ENCODE measurements at places on chromosomes 12 and 14.

DNA sequence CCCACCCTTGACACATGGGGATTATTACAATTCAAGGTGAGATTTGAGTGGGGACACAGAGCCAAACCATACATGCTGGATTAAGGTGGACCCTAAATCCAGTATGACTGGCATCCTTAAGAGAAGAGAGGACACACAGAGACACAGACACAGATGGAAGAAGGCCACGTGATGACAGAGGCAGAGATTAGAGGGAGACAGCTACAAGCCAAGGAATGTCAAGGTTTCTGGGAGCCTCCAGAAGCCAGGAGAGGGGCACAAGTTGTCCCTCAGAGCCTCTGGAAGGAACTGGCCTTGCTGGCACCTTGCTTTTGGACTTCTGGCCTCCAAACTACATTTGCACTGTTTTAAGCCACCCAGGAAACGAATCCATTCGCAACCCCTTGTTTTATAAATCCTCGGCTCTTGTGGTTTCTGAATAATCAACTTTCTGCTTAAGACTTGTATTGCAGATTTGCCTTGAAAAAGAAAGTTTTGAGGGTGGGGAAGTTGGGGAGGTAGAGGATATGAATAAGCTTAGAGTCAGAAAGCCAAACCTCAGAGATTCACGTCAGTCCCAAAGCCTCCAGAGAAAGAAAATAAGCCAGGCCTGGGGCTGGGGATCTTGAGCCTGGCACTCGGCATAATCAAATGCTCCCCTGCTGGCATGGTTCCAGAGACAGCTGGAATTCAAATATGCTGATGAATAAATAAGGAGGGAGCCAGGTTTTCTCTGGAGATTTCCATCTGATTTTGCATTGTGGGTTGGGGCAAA lies 224.2 kb upstream of the PWP1 start:
- peak; percentile 76 for DNase-seq

DNA sequence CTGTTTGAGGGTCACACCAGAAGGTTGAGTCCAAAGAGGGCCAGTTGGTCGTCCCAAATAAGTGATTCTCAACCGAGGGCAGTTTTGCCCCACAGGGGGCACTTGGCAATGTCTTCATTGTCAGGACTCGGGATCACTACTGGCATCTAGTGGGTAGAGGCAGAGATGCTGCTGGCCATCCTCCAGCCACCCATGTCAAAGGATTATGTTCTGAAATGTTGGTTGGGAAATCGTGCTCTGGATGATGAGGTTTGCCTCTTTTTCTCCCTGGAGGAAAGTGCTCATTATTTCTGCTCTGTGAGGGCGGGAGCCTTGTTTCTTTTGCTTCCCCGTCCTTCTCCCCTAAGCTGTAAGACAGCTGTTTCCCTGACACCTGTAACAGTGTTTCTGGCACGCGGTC lies 3.6 kb downstream of the ZNF839 start:
- DNase-seq: peak; percentile 88

- no peak for DNase-seq
These were observed 49.5 kb upstream of the FOXN3 start for GRCh38 chr14:89466484-89466883.

GRCh38 chr12:39393179-39393578 lies 49.7 kb downstream of the KIF21A start:
- no peak for DNase-seq

DNA sequence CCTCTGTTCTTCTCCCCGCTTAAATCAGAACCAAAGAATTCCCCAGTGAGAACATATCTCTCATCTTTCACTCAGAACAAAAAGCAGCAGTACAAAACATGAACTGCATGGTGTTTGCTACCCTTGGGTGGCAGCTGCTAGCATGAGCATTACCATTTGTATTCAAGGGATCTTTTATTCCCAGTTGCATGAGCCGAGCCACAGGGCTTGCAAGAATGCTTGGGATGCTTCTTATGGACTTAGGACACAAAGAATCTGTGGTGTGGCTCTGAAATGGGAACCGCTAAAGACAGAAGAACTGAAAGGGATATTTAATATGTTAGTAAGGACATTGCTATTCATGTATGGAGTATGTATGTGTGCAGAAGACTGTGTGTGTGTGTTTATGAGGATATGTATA lies 190.6 kb downstream of the TMX1 start:
- peak; percentile 50 for DNase-seq

- DNase-seq: no peak
These were observed 32.4 kb downstream of the PSEN1 start for GRCh38 chr14:73168691-73169090.

DNA sequence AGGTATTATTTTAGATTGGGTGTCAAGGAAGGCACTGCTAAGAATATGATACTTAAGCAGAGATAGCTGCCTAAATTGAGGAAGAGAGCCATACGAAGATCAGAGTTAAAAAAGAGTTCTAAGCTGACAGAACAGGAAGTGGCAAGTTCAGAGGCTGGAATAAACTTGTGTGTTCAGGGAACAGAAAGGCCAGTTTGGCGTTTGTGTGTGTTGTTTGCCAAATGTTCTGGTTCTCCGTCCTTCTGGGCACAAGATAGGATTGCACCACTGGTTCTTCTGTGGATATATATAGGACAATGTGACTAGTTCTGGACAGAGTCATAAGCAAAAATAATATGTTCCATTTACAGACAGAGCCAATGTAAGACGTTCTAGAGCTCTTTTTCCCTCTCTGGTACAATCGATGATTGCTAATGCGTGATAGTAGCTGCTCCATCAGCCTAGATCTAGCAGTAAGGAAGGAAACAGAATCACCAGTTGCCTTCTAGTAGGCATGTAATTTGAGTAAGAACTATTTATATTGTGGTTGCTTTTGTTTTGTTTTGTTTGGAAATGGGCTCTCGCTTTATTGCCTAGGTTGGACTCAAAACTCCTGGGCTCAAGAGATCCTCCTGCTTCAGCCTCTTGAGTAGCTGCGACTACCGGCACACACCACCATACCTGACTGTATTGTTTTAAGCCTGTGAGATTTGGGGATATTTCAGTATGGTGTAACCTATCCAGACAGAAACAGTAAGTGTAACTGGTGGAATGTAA lies 7.4 kb downstream of the BBS10 start:
- DNase-seq: no peak

DNA sequence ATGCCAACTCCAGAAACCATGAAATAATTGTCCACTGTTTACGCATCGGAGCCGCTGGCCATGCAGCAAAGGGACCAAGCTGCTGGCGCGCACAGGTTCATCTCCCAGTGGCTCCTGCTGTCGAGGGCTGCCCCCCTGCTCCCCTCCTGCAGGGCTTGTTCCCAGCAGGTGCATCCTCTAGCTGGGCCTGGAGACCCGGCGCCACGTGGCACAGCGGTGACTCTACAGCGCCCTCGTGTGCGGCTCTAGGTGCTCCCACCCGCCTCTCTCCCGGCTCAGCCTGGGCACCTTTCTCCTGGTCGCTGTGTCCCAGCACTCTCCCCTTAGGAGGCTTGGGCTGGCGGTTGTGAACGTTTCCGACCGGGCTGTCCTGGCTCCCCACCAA lies 37.5 kb upstream of the INF2 start:
- DNase-seq: no peak

DNA sequence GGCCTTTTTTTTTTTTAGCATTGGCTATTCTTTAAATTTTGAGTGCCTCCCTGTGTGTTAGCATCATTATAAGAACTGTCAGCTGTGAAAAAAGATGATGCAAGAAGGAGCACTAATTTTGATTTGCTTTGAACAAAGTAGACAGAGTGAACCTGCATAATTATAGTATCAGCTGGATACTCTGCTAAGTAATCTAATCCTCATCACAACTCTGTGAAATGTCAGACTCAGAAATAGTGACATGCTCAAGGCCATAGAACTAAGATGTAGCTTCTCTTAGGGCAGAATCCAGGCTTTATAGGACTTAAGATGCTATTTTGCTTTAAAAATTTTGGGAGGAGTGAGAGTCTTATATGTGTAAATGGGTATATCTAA lies 31.9 kb downstream of the FBXO34 start:
- DNase-seq: no peak

DNA sequence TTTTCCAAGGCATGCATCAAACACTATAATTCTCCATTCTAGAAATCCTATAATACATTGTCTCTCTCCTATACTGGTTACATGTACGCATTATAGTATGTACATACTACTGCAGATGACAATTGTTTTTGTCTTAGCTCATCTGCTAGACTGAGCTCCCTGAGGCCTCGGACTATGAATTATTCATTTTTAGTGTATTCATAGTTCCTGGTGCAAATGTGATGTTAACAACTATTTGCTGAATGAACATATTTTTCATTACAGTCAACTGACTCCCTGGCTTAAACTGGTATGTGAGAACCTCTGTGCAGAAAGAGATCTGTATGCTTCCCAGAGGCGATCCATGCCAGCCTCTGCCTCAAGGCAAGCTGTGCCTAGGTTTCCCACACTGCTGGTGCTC lies 91.8 kb upstream of the PARP11 start:
- DNase-seq: no peak

- peak; percentile 92 for DNase-seq
These were observed 32.6 kb downstream of the SLC35F4 start for GRCh38 chr14:57833323-57833722.

DNA sequence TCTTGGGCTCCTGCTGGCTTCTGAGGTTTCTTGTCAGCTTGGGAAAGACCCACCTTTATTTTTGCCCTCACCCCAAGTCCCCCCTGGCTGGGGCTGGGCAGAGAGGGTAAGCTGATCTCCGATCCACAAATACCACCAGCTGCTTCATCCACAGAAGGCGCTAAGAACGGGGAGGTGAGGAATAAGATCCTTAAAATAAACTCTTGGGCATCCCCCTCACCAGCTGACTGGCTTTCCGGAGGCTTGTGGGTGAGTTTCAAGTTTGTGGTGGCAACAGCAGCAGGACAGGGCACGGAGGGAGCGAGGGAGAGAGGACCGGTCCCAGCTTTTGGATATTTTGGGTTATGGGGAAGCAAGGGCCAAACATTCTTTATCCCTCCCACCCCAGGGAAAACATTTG lies 20.8 kb upstream of the HSPB8 start:
- DNase-seq: no peak

DNA sequence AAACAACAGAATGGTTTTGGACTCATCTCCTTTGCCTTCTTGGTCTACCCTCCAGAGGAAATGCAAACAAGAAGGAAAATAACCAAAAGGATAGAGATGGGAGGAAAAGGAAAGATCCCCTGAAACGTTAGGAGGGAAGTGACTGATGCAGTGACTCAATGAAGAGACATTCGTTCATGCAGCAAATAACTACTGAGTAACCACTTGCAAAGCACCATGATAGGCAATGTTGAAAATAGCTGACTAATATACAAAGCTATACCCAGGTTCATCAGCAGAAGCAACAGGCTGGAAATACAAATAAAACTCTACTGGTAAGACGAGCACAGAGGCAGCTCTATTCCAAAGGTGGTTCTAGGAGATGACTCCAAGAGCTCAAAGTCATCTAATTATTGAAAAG lies 41.8 kb downstream of the R3HDM2 start:
- peak; percentile 76 for DNase-seq

DNA sequence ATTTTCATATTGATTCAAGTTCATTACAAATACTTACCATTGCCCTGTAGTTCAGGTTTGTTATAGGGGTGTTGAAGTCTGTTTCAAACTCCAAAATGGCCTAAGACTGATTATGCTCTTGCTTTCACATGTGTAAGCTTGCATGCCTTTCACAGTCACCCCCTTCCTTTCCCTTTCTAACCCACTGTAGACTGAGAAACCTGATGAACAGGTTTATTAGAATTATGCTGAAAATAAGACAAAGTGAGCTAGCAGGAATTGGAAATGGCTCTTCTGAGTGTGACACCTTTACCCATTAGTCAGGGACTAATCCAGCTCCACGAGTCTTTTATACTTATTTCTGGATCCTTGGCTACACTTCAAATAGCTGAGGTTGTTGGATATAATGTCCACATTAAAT lies 38.9 kb downstream of the FBXO33 start:
- DNase-seq: no peak

DNA sequence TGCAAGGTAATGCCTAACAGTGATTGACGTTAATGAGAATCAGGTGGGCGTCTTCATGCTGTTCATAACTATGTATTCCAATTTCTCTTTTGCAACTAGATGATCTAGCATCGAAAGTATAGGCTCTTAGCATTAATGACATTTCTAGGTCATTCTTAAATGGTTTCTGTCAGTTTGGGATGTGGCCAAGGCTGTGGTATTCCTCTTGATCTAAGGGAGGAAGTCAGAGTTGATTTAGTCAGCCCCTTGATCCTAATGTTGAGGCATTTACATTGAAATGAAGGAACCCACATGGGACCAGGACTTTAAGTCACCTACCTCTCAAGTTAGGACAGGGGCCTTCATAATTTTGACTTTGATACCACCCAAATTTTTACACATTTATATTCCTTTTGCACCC lies 448.1 kb downstream of the NPAS3 start:
- DNase-seq: no peak

DNA sequence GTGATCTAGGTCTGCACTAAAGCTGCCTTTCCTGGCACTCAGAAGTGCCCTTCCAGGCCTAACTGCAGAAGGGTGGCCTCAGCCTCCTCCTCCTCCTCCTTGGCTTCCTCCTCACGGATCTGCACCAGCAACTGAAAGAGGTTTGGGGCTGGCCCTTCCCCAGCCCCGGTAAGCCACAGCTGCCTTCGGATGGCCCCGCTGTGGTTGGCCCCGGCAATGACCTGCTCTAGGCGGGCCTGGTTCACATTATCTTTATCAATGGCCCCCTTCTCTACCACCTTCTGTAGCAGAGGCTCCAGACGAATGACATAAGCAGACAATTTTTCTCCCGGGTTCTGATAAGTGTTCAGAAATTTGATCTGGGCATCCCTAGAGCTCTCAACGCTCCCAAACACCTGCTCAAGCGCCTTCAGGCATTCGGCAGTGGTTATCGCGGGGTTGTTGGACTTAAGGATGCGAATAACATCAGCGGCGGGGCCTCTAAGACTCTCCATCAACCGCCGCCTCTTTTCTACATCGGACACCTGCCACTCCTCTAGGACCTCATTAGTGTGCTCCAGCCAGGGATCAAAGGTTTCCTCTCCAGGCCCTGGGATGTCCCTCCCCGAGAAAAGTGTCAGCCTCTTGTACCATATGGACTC lies 1.5 kb downstream of the PNMA1 start:
- DNase-seq: no peak

DNA sequence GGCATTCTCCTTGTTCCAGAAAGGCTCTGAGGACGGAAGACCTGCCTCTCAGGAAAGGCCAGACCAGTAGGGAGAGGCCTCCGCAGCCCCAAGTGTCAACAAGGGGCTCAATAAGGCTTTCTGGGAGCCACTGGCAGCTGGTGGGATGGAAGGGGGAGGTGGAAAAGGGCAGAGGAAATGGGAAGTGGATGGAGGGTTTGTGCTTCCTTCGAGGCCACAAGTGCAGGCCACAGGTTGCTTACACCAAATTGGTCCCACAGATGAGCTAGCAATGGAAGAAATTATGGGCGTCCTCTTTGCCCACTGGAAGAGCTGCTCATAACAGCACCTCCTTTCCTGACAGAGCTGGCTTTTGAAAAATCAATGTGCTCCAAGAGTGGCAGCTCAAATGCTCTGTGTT lies 28.2 kb downstream of the P2RX4 start:
- no peak for DNase-seq

All from AG10803 (cell line).